Left ventricle myocardium inferior (tissue), 1 donor: ENCODE measurements at places on chromosomes 3 and 15. TPM values are rescaled to one million over a fixed set of nuclear protein-coding genes. Genes with fewer than 3 reads are reported as not detected.

- no peak overlapping the region for H3K4me3 ChIP-seq
- no peaks in the 10 kb centered on the region for H3K36me3 ChIP-seq
- peak overlapping the region; percentile 44 for H3K27ac ChIP-seq
Measured at GRCh38 chr15:77002436-77002835, 7.5 kb downstream of the PSTPIP1 start.

- peak within 1 kb of the TSS; percentile 69 for H3K4me3 ChIP-seq
- peaks cover 74% of the 10 kb centered on the region for H3K27me3 ChIP-seq
- no peak for DNase-seq
- H3K36me3 ChIP-seq, result no peaks in the 10 kb centered on the region
Measured at GRCh38 chr15:83284559-83285283, at the start of gene BNC1. BNC1 (minus strand) TSS chr15:83284664; CDS start chr15:83284628, 36 bp downstream.

- H3K27me3 ChIP-seq, result no peaks in the 10 kb centered on the region
- DNase-seq, result no peak
- H3K4me1 ChIP-seq, result peaks cover 63% of the 10 kb centered on the region
- H3K36me3 ChIP-seq, result no peaks in the 10 kb centered on the region
- peak overlapping the region; percentile 99 for H3K27ac ChIP-seq
Measured at GRCh38 chr15:40344631-40345120, 3.9 kb upstream of the CCDC9B start.

The SKOR1 gene
- total RNA-seq, result 0.22 TPM
